ENCODE measurements at places on chromosomes 3 and 15.
A peak's percentile ranks its signal among the peaks of the same experiment; 100 is the strongest.

DNA sequence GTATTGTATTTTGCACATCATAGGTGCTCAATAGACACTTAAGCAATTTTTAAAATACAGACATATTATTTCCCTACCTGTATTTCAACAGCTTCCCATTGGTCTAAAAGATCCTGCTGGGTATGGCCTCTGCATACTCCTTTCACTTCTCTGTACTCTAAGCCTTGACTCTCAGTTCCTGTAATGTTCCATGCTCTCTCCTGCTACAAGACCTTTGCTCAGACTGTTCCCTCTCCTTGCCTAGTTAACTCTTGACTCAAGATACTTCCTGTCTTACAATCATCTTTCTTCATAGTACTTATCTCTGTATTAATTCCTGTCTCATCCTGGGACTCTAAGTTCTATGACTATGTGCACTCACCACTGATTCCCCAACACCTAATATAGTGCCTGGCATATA is 1.7 kb downstream of the SCN11A start:
- no peak for DNase-seq

DNA sequence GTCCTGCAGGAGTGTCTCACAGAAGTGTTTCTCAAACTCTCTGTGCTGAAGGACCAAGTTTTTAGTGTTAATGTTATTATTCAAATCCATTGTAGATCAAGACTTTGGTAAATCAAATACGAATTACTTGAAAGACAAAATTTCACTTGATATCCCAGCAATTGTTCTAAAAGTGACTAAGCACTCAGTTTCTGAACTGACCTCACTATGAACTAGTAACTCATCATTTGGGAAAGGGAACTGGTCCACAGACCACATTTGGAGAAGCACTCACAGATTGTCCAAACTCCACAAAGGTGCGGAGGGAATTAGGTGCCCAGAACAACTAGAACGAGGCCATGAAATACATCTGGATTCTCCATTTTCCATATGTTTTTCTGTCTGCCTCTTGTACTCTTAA is 25.6 kb downstream of the FAM43A start:
- DNase-seq: no peak

DNA sequence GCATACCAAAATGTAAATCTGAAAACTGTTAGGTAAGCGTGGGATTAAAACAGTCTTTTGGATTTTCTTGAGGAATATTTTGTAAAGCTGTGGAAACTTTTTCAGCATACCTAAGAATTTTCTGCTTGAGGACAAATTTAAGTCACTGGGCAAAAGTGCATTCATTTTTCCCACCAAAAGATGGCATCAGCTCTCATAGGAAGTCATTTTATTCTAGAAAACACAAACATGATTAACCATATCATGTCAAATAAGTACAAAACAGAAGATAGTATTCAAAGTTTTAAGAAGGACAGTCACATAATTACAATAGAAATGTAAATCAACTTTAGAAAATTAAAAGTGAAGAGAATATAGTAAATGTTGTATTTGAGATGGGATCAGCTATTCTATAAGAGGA is 63.5 kb downstream of the SLC49A4 start:
- peak; percentile 22 for DNase-seq

DNA sequence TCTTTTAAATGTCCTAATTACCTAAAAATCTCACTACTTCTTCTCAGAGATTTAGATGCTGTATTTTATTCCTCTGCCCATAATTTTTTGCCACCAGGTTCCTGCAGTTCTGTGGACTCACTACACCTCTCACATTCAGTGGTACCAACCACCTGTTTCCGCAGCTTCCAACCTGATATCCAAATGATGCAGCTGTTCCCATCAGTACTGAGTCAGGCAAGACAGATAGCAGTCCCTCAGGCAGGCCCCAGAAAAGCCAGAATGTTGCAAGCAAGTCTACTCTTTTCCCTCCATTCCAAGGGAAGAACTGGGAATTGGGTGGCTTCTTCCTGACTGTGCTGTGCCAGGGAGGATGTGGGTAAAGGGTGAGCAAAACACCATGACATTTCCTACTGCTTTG is 39.0 kb downstream of the MNS1 start:
- DNase-seq: no peak

GRCh38 chr3:168273917-168274316 is 178.2 kb upstream of the GOLIM4 start:
- DNase-seq: no peak

DNA sequence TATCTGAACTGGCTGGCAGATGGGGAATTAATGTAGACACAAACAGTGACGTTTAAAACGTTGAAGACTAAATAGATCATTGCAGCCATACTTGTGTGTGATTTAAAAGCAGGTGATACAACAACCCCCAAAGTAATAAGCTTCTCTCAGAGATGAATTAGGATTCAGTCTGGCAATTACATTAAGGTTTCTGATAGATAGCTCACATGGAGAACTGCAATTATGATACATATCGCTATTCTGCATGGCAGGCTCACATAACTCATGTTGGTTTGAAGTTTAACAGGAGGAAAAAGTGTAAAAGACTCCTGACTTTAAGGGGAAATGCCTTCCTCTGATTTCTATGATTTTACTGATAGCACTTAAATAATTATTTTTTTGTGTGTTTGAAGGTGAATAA is 196.9 kb downstream of the CLSTN2 start:
- no peak for DNase-seq

GRCh38 chr15:88791637-88792036 is 11.6 kb upstream of the ACAN start:
- DNase-seq: no peak

DNA sequence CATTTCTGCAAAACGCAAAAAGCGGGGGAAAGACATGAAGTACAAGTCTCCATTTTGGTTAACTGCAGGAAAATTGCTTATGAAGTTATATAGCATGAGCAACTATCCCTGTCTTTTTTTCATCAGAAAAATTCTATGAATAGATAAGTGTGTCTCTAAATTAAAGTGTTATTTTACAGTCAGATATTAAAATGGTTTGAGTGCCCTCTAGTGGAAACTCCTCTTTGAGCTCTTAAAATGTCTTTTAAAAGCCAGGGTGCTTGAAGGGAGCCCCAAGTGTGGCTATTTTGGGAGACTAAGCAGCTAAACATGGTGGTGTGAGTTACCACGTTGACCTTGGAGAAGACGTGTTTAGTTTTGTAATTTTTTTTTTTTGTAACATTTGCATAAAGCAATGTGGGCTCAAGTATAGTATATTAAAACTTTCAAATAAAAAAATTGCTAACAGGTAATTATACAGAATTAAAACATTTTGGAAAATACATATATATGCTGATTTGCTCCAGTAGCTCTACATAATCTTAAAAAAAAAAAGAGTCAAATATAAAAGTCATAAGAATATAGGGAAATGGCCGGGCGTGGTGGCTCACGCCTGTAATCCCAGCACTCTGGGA is 77.2 kb downstream of the PPP2R3A start:
- DNase-seq: peak; percentile 19

- no peak for DNase-seq
These were observed 651.2 kb downstream of the DIPK2A start for GRCh38 chr3:144622845-144623244.

DNA sequence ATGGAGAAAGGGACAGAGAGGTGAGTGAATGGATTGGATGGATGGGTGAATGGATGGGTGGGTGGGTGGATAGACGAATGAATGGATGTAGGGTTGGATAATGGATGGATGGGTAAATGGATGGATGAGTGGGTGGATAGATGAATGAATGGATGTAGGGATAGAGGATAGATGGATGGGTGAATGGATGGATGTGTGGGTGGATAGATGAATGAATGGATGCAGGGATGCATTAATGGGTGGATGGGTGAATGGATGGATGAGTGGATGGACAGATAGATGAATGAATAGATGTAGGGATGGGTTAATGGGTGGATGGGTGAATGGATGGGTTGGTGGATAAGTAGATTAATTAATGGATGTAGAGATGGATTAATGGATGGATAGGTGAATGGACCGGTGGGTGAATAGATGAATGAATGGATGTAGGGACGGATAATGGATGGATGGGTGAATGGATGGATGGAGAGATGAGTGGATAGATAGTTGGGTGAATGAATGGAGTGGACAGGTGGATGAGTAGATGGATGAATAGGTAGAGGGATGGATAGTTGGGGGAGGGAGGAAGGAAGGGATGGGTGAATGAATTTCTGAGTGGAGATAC is 28.6 kb downstream of the CACNA2D3 start:
- no peak for DNase-seq

DNA sequence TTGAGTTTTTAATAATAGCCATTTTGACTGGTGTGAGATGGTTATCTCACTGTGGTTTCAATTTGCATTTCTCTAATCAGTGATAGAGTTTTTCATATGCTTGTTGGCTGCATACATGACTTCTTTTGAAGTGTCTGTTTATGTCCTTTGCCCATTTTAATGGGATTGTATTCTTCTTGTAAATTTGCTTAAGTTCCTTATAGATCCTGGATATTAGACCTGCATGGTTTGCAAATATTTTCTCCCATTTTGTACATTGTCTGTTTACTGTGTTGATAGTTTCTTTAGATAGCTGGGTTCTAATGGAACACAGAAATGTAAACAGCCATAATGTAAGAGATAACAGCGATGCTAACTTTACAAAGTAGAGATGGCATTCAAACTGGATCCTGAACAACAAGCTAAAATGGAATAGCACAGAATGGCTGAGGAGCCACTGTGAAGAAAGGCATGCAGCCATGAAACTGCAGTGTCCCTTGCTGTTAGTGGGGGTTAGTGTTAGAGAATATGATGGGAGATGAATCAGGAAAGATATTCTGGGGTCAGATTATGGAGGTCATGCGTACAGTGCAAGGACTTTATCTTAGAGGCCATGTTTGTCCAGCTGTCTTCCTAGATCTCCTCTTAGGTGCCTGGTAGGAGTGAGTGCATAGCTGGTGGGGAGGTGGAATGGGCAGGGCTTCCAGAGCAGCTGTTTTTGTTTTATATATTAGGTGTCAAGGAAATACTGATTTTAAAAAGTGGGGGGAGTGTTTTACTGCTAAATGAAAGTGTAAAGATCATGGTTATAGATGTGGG is 48.1 kb downstream of the BBS4 start:
- no peak for DNase-seq

GRCh38 chr15:100766243-100767000 is 113.2 kb upstream of the ALDH1A3 start:
- no peak for DNase-seq

- peak; percentile 26 for DNase-seq
These were observed 158.8 kb downstream of the SLCO3A1 start for GRCh38 chr15:92012368-92012629.

All from H4 (cell line).